ENCODE measurements at places on chromosomes 11 and 22. TPM values are rescaled to one million over a fixed set of nuclear protein-coding genes. Genes with fewer than 3 reads are reported as not detected.

DCHS1 gene
- total RNA-seq, result 33.7 TPM

DDIAS gene
- 1.9 TPM for total RNA-seq

OR52N1 gene
- not detected for total RNA-seq

DNA sequence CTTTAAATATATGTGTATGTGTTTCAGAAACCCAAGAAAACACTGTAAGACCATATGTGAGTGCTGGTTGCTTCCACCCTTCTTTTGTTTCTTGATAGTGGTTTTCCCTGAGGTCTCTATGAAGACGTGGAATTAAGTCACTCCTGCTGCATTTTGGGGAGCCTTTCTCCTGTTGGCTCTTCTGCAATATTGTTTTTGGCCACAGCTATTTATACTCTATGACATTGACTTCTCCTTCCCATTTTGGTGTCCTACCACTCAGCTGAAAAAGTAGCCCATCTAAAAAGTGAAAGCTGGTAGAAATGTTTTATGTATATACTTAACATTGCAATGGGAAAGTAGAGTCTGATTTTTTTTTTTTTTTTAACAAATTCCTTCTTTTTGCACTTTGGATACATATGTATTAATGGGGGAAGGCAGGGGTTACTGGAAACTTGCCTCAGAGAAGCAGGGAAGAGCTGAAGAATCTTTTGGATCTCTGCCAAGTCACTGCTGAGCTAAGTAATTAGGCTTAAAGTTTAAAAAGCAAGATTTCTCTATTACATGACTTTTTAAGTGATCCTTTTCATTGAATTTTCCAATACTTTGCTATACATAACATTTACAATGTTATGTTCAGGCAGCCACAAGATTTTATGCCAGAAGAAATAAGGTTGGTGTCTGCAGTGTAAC lies 1.8 kb downstream of the TTC17 start:
- DNase-seq, result peak; percentile 49

GRCh38 chr22:29054251-29054767 lies 7.3 kb downstream of the C22orf31 start:
- no peak for DNase-seq

DNA sequence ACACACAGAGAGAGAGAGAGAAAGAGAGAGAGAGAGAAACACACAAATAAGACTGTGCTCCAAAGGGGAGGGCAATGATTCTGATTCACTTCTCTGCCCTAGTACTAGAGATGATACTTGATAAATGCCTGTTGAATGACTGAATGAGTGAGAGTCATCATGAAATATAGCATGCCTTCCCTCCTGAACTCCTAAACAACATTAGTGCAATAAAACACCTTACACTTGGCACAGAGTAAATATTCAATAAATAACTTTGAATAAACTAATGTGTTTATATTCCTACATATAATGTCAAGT lies 511.2 kb upstream of the RAG2 start:
- no peak for DNase-seq

DNA sequence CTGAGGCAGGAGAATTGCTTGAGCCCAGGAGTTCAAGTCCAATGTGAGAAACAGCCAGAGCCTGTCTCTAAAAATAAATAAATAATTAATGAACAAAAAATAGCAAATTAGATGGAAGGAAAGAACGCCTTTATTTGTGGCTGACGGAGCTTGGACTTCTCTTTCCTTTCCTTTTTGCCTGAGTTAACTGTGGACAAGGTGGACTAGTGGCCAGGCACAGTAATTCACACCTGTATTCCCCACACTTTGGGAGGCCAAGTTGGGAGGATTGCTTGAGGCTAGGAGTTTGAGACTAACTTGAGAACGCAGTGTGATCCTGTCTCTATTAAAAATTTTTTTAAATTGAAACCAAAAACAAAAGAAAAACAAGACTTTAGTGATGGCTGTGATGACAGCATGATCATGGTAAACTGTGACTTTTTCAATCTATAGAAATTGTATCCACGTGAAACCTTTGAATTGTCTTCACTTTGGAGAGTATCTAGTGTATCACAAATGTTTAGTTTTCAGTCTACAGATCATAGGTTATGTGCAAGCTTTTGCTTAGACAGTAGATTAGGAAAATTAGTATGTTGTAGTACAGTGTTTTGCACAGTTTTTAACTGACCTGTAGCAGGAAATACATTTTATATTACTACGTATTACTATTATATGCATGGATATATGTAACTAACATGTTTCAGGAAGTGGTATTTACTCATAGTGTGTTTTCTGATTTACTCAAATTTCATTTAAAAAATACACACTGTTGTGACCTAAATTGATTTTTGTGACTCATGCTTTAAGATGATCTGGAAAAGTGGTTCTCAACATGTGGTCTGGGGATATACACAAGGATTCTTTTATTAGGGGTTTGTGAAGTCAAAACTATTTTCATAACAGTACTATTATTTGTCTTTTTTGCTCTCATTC lies 42.1 kb downstream of the KDM2A start:
- DNase-seq, result peak; percentile 33

DNA sequence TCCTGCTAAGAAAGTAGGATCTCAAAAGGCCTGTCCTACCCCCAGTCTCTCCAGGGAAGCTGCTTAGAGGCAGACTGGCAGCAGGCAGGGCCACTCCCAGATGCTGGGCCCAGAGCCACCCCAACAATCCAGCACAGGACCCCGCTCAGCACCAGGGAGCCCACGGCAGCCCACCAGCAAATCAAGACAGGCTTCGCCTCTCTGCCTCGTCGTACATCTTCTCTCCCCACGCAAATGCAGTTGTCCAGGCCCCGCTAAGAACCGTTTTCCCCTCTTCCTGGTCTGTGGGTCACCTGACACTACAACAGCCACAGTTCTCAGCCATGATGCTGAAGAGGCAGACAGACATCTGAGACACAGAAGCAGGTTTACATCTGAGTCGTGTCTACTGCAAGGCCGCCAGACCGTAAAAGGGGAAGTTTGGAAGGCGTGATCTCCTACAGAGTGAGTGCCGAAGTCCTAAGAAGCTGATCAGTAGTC lies 51.1 kb downstream of the IGSF9B start:
- no peak for DNase-seq

Measured in fibroblast of villous mesenchyme (primary cell).